D721Med (cell line): ENCODE measurements at places on chromosomes 2 and 18.

DNA sequence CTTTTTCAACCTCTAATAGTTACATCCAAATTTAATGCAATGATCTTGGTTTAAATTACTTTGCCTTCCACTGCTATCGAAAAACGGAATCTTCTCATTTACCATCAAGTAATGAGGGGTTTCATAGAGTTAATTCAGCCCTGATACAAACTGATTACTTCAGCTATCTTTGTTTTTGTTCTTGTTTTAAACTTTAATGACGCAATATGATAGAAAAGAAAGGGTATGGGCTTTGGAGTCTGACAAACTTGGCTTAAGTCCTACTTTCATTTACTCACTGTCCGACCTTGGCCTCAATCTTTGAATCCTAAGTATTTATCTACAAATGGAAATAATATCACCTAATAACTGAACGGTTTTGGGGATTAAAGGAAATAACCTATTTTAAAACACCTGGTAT, 16.1 kb downstream of the ADAM17 start:
- no peak for DNase-seq

GRCh38 chr2:3704692-3705091, 1.3 kb downstream of the DCDC2C start:
- no peak for DNase-seq

DNA sequence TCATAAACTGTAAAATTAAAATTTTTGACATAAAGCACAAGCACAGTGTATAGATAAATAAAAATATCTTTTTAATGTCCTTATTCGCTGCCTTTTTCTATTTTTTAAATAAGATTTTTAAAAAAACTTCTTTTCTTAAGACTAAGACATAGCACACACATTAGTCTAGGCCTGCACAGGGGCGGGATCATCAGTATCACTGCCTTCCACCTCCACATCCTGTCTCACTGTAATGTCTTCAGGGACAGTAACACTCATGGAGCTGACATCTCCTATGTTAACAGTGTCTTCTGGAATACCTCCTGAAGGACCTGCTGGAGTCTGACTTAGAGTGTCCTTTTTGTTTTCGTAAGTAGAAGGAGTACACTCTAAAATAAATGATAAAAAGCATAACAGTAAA, 33.0 kb downstream of the VAPA start:
- DNase-seq: no peak

GRCh38 chr2:48504647-48505327, 25.2 kb upstream of the STON1 start:
- no peak for DNase-seq

DNA sequence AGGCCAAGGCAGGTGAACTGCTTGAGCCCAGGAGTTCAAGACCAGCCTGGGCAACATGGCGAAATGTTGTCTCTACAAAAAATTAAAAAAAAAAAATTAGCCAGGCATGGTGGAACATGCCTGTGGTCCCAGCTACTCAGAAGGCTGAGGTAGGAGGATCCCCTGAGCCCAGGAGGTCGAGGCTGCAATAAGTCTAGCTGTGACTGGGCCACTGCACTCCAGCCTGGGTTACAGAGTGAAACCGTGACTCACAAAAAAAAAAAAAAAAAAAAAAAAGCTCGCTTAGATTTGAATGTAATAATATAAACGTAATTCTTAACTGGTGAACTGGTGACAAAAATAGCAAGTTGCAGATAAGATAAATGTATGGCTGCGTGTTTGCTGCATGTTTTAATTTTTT, 56.5 kb downstream of the TFCP2L1 start:
- no peak for DNase-seq
